Natural killer cell (primary cell): ENCODE measurements at places on chromosomes 5 and 9.

DNA sequence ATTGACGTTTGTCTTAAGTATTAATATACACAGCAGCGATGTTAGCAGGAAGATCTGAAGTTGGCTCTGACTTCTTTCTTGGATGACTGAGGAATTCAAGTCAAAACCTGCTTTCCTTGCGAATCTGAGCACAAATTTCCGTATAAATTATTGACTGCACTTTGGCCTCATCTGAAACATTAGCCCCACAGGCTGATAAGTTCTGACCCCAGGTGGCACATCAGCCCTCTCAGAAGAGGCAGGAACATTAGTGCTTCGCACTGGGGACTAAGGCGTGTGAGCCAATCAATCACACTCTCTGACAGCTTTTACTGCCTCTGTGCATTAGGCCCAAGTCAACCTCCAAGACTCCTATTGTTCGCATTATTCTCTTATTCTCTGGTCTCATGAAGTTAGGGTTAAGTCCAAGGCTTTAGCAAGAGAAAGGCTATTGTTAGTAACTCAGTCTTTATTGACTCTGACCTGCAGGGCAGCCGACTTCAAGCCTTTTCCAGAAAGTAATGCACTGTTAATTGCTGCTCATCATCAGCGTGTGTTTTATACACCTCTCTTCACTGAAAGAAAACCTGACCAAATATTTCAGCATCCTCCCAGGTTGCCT is 84.2 kb downstream of the ZNF608 start:
- no peaks in the 10 kb centered on the region for H3K36me3 ChIP-seq
- H3K27ac ChIP-seq, result no peak overlapping the region
- H3K27me3 ChIP-seq, result no peaks in the 10 kb centered on the region
- DNase-seq, result no peak
- no peak overlapping the region for H3K4me3 ChIP-seq
- no peaks in the 10 kb centered on the region for H3K4me1 ChIP-seq

- no peak overlapping the region for H3K4me3 ChIP-seq
- no peak overlapping the region for H3K27ac ChIP-seq
- H3K36me3 ChIP-seq, result no peaks in the 10 kb centered on the region
- no peaks in the 10 kb centered on the region for H3K27me3 ChIP-seq
- H3K4me1 ChIP-seq, result no peaks in the 10 kb centered on the region
These were observed 38.0 kb upstream of the TRPC7 start for GRCh38 chr5:136403346-136403745.

- H3K4me1 ChIP-seq, result no peaks in the 10 kb centered on the region
- no peak for DNase-seq
- H3K4me3 ChIP-seq, result no peak overlapping the region
These were observed 14.2 kb downstream of the TCERG1 start for GRCh38 chr5:146461319-146461718.

DNA sequence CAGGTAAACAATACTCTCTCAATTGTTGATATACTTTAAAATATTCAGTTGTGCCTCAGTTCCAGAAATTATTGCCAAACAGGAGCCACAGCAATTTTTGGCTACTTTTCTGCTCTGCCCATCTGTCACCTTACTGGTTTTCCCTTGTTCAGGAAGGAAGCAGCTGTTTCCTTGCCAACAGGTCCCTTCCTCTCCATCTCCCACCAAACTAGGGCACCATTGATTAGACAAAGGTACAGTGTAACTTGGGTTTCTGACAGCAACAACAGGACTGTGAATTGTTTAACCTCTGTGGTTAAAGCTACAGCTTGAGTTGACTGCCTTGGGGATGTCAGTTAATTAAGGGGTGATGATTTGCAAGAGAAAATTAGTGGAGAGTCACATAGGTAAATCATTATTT is 76.9 kb downstream of the PIP5K1B start:
- no peak overlapping the region for H3K27ac ChIP-seq
- H3K4me1 ChIP-seq, result peaks cover 17% of the 10 kb centered on the region
- no peaks in the 10 kb centered on the region for H3K27me3 ChIP-seq
- no peak for DNase-seq
- no peak overlapping the region for H3K4me3 ChIP-seq

GRCh38 chr9:117081641-117082317 is 333.1 kb downstream of the ASTN2 start:
- no peaks in the 10 kb centered on the region for H3K4me1 ChIP-seq
- no peak overlapping the region for H3K4me3 ChIP-seq
- no peak for DNase-seq
- H3K27me3 ChIP-seq, result no peaks in the 10 kb centered on the region
- no peak overlapping the region for H3K27ac ChIP-seq
- no peaks in the 10 kb centered on the region for H3K36me3 ChIP-seq

- H3K4me3 ChIP-seq, result no peak overlapping the region
- no peaks in the 10 kb centered on the region for H3K36me3 ChIP-seq
- no peaks in the 10 kb centered on the region for H3K4me1 ChIP-seq
- peaks cover 2% of the 10 kb centered on the region for H3K27me3 ChIP-seq
These were observed 6.2 kb upstream of the PDLIM4 start for GRCh38 chr5:132251220-132251725.
